SK-MEL-5 (cell line): ENCODE measurements at places on chromosomes 5 and 9.
A peak's percentile ranks its signal among the peaks of the same experiment; 100 is the strongest.

DNA sequence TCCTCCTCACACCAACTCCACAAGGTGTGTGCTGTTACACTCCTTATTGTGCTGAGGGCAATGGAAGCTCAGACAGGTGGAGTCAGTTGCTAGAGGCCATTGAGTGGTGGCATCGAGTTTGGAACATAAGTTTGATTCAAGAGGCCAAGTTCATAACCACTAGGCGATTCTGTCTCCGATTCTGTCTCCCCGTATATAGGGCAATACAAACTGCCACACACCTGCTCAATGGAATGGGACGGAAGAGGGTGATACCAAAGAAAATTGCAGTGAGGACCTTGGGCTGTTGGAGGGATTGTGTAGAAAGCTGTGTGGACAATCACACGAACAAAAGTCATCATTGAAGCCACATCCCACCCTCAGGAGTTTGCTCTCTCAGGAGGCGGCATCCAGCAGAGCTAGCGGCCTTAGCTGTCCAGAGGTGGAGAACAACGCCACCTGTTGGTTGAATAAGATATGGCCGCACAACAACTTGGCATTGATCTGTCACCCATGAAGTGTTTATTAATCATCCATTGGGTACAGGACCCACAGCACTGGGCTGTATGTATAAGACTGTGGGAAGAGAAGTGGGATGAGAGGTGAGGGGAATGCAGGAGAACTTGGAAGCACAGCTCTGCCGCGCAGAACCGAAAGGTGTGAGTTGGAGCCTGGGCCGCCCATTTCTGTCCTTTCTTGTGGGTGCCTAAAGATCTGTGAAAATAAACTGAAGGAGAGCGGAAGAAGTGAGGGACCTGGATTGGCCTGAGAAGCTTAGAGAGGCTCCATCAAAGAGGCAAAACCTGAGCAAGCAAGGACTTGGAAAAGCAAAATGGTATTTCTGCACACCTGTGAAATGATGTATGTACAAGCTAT, 16.1 kb upstream of the NEUROG1 start:
- DNase-seq, result peak; percentile 79

GRCh38 chr9:95116002-95116807, 201.3 kb downstream of the FANCC start:
- peak; percentile 77 for DNase-seq

- DNase-seq, result no peak
These were observed 307.6 kb downstream of the PJA2 start for GRCh38 chr5:109102096-109102690.

- DNase-seq, result no peak
These were observed 237.7 kb upstream of the CDH9 start for GRCh38 chr5:27276119-27276518.

GRCh38 chr9:72599874-72600534, 78.6 kb downstream of the TMC1 start:
- DNase-seq, result no peak

DNA sequence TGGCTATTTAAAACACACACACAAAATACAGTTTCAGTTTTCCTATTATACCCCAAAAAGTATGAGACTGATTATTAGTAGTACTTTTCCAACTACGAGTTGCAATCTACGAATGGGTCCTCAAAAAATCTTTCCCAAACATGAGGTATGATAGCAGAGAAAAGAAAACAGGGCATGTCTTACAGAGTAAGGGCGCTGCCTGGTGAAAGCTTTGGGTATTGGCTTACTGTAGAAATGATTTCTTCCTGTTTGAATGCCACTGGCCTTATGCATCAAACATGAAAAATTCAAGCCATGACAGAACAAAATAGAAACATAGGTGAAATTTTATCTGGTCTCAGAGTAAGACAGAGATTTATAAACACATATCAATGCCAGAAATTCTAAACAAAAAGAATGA, 448.0 kb downstream of the SPOCK1 start:
- DNase-seq, result no peak

GRCh38 chr5:96297290-96297689, 135.8 kb downstream of the PCSK1 start:
- no peak for DNase-seq

GRCh38 chr5:176948458-176948857, 49.3 kb upstream of the HK3 start:
- no peak for DNase-seq

GRCh38 chr9:79977074-79977435, 405.3 kb downstream of the TLE4 start:
- DNase-seq, result no peak

- DNase-seq, result no peak
These were observed 137.3 kb upstream of the RANBP3L start for GRCh38 chr5:36438765-36439561.

DNA sequence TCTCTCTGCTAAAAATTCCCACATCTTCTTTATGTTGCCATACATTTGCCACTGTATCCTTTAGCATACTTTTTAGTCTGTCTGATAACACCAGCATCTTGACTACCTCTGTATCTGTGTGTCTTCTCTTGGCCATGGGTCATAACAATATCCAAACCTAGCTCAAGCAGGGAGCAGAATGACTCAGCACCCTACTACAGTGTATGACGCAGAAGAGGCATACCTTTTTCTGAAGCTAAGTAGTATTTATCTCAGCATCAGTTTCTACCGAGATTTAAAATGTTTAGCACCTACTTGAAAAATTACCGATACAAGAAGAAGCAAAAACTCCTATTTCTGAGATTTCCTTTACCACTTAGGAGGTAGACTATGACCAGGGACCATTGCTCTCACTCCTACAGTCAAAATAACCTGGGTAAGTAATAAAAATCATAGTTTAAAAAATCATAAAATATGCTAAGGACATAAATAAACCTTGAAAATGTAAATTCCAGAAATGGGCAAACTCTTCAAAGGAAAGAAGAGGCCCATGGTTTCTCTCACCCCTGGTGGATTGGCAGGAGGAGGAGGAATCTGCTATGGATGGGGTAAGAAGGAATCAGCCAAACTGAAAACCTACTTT, 286.5 kb downstream of the MAST4 start:
- no peak for DNase-seq

DNA sequence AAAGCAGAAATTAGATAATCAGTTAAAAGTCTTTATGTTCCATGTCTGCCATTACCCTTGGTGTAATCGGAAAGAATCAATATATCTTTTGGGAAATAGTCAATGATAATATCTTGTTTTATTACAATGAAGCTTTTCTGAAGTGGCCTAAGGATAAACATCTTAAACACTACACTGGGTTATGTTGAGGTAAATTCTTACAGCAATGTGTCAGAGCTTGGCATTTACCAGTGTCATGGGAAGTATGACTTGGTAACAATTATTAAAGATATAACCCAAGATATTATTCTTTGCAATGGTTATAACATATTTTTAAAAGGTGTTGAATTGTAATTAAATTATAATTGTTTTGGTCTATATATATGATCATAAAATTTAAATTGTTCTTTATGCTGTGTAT, 84.7 kb downstream of the CFAP95 start:
- no peak for DNase-seq

- DNase-seq, result no peak
These were observed 9.2 kb upstream of the ZBTB5 start for GRCh38 chr9:37474438-37474837.

DNA sequence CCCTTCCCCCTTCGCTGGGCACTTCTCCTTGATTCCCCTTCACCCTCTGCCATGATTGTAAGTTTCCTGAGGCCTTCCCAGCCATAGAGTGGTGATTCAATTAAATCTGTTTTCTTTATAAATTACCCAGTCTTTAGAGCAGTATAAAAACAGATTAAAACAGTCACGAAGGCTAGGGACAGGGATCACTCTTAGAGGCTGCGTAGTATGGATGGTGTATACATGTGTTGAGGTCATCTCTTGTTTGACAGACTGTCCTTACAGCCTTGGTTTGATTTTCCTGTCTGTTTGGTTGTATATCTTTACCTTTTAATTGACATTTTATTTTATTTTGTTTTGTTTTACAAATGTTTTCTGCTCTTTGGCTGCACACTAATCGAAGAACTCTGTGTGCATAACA, 1155.7 kb upstream of the CDH18 start:
- no peak for DNase-seq

DNA sequence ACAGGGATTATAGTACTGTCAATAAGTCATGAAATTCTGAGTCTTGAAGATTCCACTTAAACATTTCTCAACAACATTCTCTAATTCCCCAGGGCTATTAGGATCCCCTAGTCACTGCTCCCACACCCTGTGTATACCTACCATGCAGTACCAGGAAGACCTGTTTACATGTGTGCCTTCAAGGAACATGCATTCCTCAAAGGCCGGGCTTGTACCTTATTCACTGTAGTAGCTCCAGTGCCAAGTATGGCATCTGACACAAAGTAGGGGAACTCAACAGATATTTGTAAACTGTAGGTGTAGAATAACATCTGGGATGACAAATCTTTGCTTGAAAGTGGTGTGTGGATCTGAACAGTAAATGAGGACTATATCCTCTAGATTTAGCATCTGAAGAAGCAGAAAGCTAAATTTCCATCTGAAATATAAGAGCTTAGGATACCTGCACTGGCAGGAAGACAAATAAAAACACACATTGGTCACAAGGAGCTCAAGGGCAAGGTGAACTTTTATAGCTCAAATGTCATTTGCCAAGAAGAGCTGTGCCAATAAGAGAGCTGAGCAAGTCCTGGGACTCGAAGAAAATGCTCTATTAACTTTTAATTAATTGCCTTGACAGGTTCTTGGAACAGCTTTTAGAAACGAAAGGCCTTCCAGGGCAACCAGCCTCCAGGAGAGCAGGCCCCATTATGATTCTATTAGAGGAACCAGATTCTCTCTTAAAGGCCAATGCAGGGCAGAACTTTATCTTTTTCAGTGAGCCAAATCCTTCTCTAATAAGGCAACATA, 52.3 kb upstream of the MYOT start:
- DNase-seq, result no peak

GRCh38 chr5:95153511-95153910, 131.4 kb downstream of the MCTP1 start:
- no peak for DNase-seq

DNA sequence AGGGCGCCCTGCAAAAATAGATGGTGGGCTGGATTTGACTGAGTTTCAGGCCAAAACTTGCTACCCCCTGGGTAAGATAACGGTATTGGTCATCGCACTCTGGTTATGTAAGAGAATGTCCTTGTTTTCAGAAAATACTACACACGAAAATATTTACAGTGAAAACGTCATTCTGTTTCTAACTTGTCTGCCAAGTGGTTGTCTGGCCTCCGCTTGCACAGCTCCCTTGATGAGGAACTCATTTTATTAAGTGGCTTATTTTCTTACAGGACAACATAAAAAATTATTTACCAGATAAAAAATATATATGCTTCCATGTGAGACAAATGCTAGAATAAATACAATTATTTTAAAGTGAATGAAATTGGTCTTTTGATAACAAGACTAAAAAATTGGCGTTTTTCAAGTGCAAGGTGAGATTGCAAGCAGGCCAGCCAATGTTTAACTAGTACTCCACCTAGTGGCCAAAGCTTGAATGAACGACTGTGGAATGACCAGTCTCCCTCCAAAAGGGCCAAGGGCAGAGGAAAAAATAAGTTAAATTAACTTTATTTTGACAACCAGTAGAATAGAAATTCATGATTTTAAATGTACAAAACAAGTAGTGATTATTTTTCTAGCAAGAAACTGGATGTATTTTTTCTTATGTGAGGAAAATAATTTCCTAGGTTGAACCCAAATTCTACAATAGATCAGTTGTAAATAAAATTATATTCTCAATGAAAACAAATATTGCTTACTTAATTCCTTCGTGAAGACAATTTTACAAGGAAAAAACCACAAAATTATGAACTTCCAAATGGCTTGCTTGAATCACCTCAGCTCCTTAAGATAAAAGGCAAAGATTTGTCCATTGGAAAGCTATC, 93.2 kb downstream of the ZFAND5 start:
- DNase-seq, result peak; percentile 77

GRCh38 chr9:99368341-99369326, 146.6 kb downstream of the SEC61B start:
- DNase-seq, result peak; percentile 91

GRCh38 chr5:124034963-124035362, 523.0 kb downstream of the CSNK1G3 start:
- no peak for DNase-seq

- no peak for DNase-seq
These were observed 101.6 kb downstream of the NREP start for GRCh38 chr5:111655169-111655924.

DNA sequence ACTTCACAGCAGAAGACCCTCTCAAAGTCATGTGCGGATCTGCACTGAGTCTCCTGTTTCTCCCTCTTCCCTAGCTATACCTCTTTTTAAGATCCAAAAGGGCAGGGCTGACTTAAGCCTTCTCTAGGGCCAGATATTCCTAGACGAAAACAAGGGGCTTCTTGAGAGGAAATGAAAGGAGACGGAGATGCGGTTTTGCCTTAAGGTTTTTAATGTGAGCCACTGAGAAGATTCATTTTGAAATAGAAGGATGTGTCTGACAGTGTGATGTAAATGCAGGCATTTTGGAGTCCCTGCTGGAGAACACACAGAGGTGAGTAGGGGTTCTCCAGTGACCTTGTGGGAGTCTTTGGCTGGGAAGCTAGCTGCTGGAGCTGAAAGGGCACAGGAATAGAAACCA, 15.6 kb upstream of the IL12B start:
- DNase-seq, result peak; percentile 97

- no peak for DNase-seq
These were observed 102.8 kb downstream of the ARL15 start for GRCh38 chr5:54207566-54207965.

DNA sequence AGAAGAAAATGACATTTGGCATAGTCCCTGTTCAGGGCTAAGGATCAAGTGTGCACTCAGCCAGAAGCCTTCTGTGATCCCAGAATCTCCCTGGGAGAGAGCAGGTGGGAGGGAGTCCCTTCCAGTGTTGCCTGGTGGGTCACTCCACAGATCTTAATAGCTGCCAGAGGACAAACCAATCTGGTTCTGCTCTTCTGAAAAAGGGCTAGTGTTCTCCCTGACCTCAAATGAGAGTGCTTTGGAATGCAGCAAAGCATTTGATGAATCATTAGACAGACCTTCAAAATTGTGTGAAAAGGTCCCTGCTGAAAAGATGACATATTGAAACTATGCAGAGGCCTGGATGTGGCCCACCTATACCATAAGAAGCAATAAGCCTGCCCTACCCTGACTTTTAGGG, 339.7 kb downstream of the TMEM232 start:
- no peak for DNase-seq

- peak; percentile 94 for DNase-seq
These were observed 1152.9 kb upstream of the CDH6 start for GRCh38 chr5:30040488-30041118.

- DNase-seq, result no peak
These were observed 27.0 kb downstream of the PLPPR1 start for GRCh38 chr9:101055516-101055915.

- DNase-seq, result no peak
These were observed 82.5 kb upstream of the SMIM23 start for GRCh38 chr5:171703146-171703545.

DNA sequence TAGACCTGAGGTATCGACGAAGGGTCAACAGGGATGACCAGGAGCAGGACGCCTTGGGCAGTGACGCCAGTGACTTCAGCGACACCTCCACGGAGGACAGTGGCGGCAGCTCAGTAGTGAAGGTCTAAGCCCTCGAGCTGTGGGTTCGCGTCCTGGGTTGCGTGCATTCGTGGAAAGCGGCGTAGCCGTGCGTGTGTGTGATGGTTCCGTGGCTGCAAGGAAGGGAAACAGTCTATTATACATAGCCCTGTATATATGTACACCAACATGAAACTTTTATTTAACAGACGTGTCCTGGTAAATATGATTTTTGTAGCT, 8.4 kb downstream of the PPP1R26 start:
- DNase-seq, result no peak
